C1 segment of cervical spinal cord (tissue), 14 donors: ENCODE measurements at places on chromosomes 2 and 18.

DNA sequence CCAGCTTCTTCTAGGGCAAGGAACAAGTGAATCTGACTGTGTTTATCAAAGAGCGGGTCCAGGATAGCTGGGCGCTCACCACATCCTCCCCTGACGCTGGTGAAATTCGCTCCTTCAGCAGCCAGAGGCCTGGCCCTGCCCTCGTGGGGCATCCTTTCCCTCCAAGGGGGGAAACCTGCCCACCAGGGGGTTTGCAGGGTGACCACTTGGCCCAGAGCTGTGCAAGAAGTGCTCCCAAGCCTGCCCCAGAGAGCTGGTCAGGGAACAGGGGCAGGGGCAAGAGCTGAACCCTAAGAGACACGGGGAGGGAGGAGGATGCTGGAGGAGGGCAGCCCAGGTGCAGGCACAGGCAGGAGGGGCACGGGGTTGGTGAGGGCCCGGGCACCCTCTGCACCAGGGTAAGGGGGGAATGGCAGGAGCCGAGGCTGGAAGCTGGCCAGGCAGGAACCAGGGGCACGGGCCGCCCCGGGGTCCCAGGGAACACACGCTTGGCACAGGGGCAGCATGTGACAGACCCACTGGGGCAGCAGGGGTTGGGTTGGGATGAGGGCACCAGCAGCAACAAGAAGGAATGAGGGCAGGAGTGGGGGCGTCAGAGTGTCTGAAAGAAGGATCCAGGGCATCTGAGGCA is 2.8 kb upstream of the GPR55 start:
- DNase-seq: no peak

- no peak for DNase-seq
These were observed 622.6 kb downstream of the LRP1B start for GRCh38 chr2:141508086-141508752.

DNA sequence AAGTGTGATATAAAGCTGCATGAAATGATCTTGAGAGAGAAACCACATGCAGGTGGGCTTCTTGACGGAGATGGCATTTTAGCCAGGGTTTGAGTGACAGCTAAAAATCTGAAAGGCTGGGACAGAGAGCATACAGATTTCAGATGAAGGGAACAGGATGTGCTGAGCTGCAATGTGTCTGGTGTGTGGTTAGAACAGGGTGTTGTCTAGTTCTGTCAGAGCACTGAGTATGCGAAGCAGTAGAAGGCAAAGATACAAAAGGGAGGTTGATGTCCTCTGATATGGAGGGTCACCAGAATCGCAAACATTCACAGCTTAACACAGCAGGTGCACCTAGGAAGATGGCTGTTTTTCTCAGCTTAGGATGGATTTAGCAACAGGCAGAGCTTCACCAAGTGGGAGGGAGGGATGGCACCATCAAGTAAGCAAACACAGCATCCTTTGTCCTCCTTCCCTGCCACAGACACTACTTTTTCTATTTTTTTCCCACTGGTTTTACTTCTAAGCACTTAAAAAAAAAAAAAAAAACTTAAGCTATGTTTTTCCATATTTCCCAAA is 182.5 kb downstream of the TMX3 start:
- DNase-seq: no peak

DNA sequence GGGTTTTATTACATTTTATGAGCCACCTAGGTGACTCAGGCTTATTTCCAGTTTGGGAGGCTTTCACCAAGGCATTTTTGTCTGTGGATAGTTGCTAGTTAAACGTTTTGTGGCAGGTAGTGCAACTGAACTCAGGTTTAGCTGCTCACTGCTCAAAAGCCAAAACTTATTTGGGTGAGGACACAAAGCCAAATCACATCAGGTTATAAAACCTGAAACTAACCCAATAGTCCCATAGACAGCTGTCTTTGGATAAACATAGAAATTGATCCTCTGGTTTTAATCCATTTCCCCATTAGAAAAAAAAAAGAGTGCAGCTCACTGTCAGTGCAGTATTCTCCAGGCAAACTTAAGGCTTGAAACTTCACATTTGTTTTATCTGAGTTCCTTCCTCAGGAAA is 362.6 kb upstream of the TFPI start:
- no peak for DNase-seq

DNA sequence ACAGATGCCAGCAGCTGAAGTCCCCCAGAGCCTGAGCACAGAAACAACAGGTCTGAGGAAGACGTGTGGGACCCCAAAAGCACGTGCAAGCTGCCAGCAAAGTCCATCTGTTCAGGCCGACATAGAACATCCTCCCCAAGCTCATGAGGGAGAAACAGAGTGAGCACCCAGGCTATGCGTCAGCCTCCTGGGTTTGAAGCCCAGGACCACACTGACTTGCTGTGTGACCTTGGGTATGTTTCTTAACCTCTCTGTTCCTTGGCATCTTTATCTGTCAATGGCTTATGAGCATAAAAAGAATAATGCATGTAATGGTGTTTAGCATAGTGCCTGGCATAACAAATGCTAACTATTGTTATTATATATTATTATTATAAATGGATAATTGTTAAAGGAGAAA is 40.3 kb downstream of the COL4A4 start:
- no peak for DNase-seq

- no peak for DNase-seq
These were observed 1.2 kb downstream of the CABLES1 start for GRCh38 chr18:23136326-23137096.

GRCh38 chr2:145410086-145410485 is 890.2 kb upstream of the ZEB2 start:
- no peak for DNase-seq

- DNase-seq: no peak
These were observed 78.0 kb downstream of the UPP2 start for GRCh38 chr2:158179660-158180059.

DNA sequence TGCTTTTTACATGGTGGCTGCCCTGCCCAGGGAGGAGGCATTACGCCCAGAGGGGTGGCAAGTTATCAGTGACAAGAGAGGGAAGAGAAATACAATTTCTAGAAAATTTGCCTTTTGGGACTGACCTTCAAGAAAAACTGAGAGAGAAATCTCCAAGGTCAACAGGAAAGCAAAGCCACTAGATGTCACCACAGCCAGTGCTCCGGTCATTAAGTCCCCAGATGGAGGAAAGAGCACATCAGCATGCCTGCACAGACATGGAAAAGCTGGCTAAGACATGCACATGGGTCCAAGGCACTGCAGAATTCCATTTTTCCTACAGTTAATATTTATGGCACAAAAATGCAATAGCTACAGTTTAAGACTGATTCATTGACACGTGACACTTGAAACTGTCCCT is 21.0 kb downstream of the FHL2 start:
- no peak for DNase-seq

DNA sequence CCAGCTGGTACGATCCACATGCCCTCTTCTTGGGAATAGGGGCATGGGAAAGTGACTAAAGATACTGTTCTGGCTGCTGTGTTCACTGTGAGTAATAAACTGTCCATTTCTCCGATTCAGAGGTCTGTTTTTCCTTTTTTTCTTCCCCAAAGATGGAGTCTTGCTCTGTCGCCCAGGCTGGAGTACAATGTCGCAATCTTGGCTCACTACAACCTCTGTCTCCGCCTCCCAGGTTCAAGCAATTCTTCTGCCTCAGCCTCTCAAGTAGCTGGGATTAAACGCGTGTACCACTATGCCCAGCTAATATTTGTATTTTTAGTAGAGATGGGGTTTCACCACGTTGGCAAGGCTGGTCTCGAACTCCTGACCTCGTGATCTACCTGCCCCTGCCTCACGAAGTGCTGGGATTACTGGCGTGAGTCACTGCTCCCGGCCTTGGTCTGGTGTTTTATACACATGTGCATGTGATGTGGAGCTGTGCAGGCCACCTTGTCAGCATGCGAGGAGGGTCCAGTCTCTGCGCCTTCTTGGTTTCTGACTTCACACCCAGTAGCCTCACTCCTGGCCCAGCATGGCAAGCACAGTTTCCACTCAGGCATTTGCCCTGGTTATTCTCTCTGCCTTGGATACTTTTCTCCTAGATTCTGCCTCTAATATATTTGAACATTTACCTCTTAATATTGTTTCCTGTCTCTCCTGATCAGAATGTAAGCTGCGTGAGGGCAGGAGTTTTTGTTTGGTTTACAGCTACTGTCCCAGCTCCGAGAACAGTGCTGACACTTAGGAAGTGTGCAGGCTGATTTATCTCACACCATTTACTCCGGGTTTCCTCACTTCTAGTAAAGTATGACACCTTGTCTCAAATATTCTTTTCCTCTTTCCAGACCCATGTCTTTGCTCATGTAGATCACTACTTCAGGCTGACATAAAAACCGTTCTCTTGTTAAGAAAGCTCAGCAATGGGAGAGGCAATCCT is 19.7 kb downstream of the PTPN18 start:
- DNase-seq: no peak

DNA sequence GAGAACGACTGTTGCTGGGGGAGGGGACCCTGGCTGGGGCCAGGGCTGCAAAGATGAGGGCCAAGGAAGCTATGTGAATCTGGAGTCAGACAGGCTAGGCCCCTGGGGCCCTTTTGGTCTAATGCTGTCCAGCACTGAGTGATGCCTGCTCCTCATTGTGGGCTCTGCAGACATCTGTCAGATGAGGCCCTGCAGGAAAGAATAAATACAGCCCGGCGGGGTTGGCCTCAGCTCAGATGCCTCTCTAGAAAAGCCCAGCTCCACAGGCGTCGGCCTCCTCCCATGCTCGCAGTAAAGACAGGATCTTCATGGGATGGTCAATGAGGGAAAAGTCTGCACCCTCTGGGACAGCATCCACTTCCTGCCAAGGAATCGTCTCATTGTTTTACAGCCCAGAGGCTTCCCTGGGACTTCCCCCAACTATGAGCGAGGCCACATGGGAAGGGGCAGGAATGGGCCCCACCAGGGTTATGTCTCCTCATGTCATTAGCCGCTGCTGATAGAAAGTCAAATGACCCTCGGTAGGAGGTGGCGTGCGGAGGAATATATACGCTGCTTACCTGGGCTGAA is 125.8 kb upstream of the GLI2 start:
- DNase-seq: no peak

DNA sequence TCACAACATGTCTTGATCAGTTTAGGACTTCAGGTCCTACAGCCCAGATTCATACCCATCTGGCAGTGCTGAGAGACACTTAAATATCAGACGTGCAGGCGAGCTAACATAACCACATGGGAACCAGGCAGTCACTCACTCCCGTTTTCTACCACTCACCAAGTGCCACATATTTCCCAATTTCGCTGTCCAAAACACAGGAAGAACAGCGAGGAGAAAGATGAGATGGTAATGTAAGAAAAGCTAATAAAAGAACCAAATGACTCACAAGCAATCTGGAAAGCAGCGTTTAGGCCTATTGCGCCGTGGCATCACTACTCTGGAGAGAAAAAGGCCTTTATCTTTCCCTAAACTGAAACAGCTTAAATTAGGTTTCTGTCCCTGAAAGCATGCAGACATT is 647.8 kb upstream of the SLC39A10 start:
- no peak for DNase-seq

GRCh38 chr2:235234736-235235135 is 259.1 kb upstream of the AGAP1 start:
- no peak for DNase-seq

GRCh38 chr18:73688851-73689711 is 458.6 kb downstream of the FBXO15 start:
- DNase-seq: no peak

GRCh38 chr18:51513517-51513916 is 316.0 kb upstream of the MEX3C start:
- DNase-seq: no peak

DNA sequence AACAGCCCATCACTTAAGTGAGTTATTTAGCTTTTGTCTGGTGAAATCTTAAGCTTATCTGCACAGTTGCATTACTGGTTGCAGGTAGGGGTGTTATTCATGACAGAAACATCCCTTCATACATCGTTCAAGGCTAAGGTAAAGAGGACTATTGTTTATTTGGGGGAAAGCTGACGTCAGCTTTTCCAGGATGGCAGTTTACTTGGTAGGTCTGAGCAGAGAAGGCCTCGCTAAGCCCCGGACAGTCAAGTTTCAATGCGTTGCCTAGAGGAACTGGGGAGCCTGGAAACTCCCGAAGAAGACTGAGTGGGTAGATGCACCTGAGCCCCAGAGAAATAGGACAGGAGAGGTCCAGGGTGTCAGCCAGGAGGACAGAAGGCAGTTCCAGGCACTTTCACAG is 2.2 kb downstream of the RNU4ATAC start:
- no peak for DNase-seq

DNA sequence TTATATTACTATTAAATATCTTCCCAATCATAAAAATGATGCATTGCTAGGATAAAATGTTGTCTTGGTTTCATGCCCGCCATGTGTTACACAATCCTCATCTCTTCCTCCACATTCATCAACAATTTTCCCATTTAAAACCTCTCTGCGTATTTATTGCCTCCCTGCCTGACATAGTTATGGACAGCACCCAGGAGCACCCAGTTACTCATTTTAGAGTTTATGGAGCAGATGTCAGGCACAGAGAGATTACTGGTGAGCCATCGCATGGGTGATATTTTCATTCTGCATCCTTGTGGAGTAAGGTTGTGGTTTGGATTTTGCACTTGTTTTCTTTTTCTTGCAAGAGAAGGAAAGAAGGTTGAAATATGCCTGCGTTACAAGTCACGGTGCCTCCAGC is 116.7 kb upstream of the NPAS2 start:
- no peak for DNase-seq

DNA sequence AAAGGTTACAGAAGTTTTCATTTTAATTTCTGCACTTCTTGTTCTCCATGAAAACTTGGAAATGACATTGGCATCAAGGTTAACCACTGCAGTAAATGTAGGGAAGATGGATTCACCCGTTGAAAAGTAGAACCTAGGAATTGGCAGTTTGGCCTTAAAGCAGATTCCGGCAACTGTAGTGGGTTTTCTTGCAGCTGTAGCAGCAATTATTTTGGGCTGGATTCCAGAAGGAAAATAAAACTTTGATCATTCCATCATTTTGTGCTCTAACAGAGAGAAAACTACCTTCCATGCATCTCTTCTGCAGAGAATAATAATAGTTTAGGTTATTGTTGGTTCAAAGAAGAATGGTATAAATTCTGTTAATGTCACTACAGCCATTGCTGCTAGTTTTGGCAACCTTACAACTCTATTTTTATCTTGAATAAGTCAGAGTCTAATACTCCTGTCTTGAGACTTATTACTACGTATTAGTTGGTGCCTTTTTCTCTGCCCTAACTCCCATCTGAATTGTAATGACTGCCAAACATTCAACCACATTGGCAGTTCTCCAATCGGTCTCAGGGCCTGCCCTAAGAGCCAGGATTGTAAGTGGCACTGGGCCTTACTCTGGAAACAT is 178.1 kb upstream of the PIEZO2 start:
- no peak for DNase-seq

- no peak for DNase-seq
These were observed 337.9 kb upstream of the SALL3 start for GRCh38 chr18:78641689-78642231.
